Ureter (tissue), 1 donor: ENCODE measurements at places on chromosomes 3 and 15. TPM values are rescaled to one million over a fixed set of nuclear protein-coding genes. Genes with fewer than 3 reads are reported as not detected.

GRCh38 chr3:11220230-11220629 lies 52.0 kb upstream of the ATG7 start:
- DNase-seq, result no peak

DNA sequence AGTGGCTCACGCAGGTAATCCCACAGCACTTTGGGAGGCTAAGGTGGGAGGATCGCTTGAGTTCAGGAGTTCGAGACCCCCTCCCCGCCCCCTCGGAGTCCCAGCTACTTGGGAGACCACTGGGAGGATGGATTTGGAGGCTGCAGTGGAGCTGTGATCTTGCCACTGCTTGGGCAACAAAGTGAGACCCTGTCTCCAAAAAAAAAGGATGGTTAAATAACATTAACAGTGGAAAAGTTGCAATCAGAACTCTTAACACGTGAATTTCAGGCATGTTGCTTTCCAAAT lies 1.4 kb upstream of the TMEM87A start:
- no peak for DNase-seq

DNA sequence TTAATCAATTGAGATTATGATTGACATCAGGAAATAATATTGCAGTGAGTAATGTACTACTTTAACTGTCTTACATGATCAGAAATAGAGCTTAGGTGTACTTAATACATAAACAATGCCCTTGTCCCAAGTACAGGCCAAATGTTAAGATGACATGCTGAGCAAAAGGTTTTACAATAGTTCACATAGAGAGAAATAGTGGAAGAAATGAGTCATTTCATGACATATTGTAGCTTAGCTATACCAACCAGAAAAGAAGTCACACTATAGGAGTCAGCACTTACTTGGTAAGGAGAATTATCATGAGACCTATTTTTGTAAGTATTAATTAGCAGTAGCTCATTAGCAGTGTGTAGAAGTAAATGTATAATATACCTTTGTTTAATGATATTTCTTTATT lies 96.4 kb upstream of the NANOGP8 start:
- DNase-seq, result no peak

- no peak for DNase-seq
Measured at GRCh38 chr3:164302622-164303021, 775.7 kb downstream of the SI start.

DNA sequence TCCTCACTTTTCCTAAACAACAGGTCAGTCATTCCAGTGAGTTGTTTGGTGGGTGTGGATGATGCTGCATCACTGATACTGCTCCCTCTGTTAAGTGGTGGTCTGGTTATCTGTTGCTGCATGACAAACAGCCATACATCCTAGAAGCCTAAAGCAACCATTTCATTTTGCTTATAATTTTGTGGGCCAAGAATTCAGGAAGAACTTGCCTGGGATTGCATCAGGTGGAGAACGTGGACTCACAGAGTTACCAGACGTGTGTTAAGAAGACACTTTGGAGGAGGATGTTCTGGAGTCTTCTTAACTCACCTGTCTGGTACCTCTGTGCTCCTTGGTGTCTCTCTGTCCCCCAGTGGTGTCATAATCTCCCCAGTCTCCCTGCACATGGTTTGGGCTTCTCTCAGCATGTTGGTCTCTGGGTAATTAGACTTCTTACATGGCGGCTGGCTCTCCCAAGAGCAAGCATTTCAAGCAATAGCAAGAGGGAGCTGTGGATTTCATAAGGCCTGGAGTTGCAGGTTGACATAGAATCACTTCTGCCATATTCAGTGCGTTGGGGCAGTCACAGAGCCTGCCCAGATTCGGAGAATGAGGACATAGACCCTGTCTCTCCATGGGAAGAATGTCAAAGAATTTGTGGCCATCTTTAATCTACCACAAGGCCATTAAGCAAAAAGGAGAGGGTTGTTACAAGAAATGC lies 20.1 kb downstream of the USP3 start:
- DNase-seq, result no peak

DNA sequence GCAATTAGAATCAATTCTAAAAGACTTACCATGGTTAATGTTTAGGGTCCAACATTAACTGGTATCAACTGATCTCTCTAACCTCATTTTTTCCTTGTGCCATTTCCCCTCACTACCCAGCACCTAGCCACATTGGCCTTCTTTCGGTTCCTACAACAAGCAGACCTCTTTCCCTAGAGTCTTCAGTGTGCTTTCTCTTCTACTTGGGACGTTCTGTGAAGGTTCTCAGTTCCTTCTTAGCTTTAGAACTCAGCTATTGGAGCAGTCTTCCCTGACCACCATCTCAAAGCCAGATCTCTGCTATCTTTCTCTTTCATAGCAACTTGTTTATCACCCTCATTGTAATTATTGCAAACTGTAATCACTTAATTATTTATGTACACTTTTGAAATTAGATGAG lies 31.5 kb upstream of the MINDY4B start:
- no peak for DNase-seq

DNA sequence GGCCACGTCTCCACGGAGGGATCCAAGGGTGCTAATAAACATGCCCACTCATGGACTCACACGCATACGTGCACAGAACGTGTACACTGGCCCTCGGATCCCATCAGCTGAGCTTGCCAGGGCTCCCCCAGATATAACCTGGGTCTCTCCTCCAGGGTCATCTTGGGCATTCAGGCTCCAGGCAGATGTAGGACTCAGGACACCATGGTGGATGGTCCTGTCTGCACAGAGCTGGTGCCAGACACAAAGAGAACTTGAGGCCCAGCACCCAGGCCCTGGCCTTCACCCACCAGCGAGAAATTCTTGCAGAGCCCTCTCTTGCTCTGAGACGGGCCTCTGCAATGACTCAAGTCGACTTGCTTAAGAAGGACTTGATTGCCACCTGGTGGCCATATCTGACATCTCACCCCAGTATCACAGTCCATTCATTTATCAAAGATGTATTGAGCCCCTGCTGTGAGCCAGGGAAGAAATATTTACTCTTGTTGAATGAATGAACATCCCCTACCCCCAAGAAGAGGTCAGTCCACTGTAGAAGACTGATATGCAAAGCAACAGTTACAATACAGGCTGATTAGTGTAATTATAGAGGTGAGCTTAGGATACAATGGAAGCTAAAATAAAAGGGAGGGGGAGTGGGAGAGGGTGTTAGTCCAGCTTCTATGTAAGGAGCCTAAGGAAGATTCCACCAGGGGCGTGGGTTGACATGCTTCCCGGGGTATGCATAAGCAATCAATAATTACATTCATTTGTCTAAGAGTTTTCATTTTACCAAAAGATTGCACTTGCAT lies 34.2 kb upstream of the VPS8 start:
- DNase-seq, result peak; percentile 93

DNA sequence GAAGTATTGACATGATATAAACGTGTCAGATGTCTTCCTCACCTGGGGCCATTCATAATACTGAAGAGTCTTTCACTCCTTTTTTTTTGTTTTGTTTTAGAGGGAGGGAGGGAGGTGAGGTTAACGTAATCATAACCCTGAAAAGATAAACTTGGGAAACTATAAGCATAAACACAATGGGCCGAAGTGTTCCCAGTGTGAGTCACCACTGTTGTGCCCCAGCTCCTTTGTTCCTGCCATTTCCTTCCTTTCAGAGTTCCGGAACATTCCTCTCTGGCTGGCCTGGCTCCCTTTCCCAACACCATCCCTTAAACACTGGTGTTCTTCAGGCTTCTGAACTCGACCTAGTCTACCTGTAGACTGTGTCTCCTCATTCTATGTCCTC lies 18.6 kb downstream of the PLD1 start:
- DNase-seq, result no peak

DNA sequence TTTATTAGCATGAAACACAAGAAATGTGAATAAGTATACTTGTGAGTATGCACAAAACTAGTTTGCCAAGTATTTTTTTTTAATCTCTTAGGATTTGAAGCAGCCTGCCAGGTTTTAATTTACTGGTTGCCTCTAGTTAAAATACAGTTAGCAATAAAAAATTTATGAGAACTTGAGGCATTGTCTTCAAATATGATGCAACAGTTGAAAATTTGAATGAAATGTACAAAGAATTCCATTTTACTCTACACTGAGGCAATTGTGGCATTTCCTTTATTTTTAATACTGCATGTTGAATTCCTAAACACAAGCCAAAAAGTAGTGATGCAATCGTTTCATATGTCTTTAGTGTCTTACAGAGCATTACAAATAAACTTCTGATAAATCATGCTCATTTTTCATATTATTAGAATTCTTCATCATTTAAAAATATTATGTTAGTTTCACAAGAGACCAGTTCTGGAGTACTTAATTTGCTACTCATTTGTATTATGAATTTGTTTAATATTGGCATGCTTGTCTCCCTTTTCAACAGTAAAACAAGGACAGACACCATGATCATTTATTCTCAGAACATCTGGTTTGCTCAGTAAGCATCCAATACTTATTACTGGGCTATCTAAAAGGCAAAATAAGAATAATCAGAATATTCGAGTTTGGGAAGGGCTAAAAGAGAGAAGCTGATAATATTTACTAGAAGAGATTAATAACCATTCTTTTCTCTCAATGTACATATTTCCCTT lies 124.8 kb upstream of the PTX3 start:
- no peak for DNase-seq

DNA sequence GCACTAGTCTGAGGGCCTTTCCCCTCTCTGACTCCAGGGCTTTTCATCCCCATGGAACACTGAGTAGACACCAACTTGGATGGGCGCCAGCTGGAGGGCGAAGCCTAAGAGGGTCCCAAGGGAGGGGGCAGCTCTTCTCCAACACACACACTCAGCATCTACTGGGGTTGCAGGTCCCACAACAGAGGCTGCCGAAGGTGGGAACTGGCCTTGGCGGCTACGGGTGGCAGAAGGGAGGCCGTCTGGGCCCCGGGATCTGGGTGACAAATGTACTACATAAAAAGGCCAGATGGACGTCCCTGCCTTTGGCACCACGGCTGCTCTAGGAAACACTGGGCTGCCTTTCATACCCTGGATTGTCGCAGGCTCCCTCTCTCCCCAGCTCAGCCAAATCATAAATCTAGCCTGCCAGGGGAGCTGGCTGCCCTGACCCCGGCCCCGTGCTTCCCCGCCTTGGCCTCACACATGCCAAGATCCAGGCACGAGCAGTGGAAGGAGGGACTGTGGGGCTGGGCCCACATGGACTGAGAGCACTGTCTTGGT lies 31.5 kb downstream of the SEMA5B start:
- peak; percentile 55 for DNase-seq

DNA sequence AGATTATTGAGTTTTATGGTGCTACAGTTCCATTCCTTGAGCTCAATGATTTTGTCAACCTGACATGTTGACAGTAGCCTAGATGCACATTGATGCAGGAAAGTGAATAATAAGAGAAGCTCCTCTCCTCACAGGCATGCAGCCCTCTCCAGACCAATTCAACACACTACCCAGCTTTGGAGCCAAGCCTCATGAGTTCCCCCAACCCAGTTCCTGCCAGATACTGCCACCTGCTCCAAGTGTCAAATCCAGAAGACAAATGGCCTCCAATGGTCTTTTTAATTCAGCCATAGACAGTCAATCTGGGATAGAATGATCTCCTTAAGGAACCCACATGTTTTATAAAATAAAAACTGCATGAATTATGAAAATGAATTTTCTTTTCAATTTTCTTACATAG lies 83.7 kb upstream of the ARHGEF3 start:
- no peak for DNase-seq

DNA sequence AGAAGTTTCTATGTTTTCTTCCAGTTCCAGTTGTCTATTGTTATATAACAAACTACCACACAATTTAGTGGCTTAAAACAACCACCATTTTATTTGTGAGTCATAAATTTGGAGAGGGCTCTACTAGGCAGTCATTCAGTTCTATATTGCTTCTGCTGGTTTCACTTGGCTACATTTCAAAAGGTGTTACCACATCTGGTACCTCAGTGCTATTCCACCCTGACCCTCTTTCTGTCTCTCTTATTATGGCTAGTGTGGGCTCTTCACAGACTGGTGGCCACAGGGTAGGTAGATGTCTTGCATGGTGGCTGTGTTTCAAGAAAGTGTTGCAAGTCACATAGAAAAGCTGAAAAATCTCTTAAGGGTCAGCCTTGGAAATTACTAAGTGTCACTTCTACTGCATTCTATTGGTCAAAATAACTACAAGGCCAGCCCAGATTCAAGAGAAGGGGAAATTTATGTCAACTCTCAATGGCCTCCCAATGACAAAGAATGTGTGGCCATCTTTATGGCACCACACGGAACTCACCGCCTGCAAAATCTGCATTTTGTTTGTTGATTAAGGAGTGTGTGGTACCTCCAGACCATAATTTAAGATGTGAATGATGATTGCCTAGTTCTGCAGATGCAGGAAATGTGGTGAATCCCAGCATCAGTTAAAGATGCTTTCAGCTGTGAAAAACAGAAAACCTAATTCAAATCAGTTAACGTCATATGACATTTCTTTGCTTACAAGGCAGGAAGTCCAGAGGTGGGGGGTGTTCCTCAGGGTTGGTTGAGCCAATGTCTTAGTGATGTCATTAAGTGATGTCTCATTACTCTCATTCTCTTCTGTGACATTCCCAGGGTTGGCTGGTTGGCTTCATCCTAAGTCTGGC lies 105.8 kb upstream of the RASGRP1 start:
- no peak for DNase-seq

DNA sequence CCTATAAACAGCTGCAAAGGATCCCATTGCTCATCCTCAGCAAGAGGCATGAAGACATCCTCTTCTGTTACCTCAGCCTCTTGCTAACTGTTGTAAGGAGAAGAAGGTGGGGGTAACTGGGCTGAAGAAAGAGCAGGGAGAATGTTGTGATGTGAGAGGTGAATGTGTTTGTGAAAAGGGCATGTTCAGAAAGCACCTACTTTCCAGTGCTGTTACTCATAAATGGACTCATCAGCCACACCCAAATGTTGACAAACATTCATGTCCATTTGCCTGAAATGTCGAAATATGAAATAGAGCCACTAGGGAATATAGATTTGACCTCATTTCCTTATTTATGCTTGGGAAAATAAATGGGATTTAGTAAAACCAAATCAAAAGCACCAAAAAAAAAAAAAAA lies 12.6 kb downstream of the SLC24A1 start:
- DNase-seq, result no peak

- no peak for DNase-seq
Measured at GRCh38 chr15:95656595-95656994, 673.9 kb upstream of the NR2F2 start.

Gene GOLGA6A
- total RNA-seq, result not detected

Gene CFAP100
- not detected for total RNA-seq

Gene HESX1
- total RNA-seq, result 0.57 TPM

Gene NRROS
- total RNA-seq, result 4.2 TPM

Gene CAPN3
- 18.9 TPM for total RNA-seq

Gene UBA3
- total RNA-seq, result 72.4 TPM
